Naive thymus-derived CD8-positive, alpha-beta T cell (primary cell): ENCODE measurements at places on chromosomes 1 and 21. TPM values are rescaled to one million over a fixed set of nuclear protein-coding genes. Genes with fewer than 3 reads are reported as not detected.

- peak overlapping the region; percentile 94 for H3K4me3 ChIP-seq
- peak overlapping the region; percentile 98 for H3K27ac ChIP-seq
- no peaks in the 10 kb centered on the region for H3K27me3 ChIP-seq
- peak; percentile 70 for DNase-seq
- H3K4me1 ChIP-seq, result peaks cover 20% of the 10 kb centered on the region
These were observed 725 bp downstream of the MTFR1L start for GRCh38 chr1:25820247-25821111.

DNA sequence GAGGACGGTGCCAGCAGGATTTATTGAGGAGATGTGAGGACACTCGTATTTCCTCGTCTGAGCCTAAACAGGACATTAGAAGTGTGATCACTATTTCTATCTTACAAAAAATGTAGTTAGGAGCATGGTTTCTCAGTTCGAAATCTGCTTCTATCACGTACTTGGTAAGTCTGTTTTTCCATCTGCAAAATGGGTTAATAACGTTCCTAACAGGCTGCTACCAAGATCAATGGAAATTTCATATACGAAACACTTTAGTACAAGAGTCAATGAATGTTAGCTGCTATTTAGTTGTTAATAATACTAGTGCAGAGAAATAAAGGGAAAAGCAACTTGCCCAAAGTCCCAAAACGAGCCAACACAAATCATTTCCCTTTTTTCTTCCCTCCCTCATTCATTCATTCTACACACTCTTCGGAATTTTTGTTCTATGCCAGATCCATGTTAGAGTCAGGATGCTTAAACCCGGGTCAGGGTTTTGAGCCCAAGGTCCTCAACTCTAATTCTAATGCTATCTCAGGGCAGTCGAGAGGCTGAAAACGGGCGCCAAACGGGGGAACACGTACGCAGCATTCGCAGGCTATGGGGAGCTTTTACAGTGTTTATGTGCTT lies 608 bp downstream of the SNRNP40 start:
- H3K27me3 ChIP-seq, result no peaks in the 10 kb centered on the region
- H3K4me3 ChIP-seq, result no peak overlapping the region
- no peak for DNase-seq
- H3K4me1 ChIP-seq, result peaks cover 39% of the 10 kb centered on the region
- H3K36me3 ChIP-seq, result peaks cover 34% of the 10 kb centered on the region
- no peak overlapping the region for H3K27ac ChIP-seq

DNA sequence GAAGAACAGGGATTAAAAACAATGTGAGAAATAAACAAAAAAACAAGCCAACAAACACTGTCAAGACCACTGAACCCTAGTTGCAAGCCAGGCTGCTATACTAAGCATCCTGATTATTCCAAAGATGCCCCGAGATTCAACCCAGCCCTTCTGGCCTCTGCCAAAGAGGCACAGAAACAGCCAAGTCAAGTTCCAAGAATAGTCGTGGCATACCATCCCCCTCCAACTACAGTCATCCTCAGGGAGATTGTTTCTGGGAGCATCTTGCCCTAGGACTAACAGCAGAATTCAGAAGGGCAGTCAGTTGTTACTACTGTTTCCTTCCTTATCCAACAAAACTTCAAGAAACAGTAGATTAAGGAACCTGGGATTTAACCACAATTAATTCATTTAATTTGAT lies 52.3 kb downstream of the ABL2 start:
- no peak for DNase-seq
- no peak overlapping the region for H3K27ac ChIP-seq
- no peaks in the 10 kb centered on the region for H3K27me3 ChIP-seq
- peaks cover 4% of the 10 kb centered on the region for H3K4me1 ChIP-seq

DNA sequence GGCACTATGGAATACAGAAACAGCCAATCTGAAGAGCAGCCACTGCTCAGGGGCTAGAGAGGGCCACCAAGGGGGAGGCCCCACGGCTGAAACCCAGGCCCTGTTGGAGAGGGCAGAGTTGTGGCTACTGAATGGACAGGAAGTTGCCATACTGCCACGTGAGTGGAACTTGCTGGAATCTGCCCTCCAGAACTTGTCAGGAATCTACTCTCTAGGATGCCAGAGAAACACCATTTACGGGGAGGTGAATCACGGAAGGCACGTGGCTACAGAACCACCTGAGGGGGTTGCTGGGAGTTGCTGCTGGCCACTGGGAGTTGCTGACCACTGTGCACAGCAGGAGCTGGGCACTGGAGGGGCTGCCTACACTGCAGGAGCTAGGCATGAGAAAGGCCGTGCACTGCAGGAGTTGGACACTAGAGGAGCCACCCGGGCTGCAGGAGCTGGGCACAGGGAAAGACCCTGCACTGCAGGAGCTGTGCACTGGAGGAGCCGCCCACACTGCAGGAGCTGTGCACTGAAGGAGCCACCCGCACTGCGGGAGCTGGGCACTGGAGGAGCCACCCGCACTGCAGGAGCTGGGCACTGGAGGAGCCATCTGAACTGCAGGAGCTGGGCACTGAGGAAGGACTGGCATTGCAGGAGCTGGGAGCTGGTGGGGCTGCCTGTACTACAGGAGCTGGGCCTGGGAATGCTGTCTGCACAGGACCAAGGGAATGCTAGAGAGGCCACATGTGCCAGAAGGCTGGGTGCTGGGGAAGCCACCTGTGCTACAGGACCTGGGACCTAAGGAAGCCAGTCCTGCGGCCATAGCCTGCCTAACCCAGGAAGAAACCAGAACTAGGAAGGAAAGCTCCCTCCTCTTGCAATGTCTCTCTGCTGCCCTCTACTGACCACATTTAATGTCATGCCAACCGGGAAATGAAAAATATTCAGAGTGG lies 343.4 kb downstream of the MATN1 start:
- no peak overlapping the region for H3K4me3 ChIP-seq
- peaks cover 25% of the 10 kb centered on the region for H3K27me3 ChIP-seq
- H3K36me3 ChIP-seq, result no peaks in the 10 kb centered on the region
- peaks cover 2% of the 10 kb centered on the region for H3K4me1 ChIP-seq

- H3K4me3 ChIP-seq, result peak overlapping the region; percentile 92
- peak; percentile 91 for DNase-seq
- peaks cover 53% of the 10 kb centered on the region for H3K4me1 ChIP-seq
- H3K27ac ChIP-seq, result peak overlapping the region; percentile 97
These were observed 9.3 kb upstream of the MDM4 start for GRCh38 chr1:204506969-204507316.

DNA sequence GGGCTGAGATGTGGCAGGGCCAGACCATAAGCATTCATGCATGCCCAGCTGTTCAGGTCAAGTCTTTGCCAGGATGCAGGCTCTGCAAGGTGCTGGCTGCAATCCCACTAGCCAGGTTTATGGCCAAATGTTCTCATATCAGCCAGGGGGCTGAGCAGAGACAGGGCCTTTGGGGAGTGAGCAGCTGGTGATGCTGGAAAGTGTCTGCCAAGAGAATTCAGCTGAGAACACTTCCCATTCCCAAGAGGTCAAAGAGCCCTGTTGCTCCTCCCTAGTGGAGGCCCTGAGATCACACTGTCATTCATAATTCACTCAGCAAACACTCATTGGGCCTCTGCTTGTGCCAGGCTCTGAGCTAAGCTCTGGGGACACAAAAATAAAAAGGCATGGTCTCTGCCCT lies 150.3 kb downstream of the DMRTA2 start:
- no peak overlapping the region for H3K27ac ChIP-seq
- no peaks in the 10 kb centered on the region for H3K4me1 ChIP-seq
- H3K4me3 ChIP-seq, result no peak overlapping the region
- peaks cover 29% of the 10 kb centered on the region for H3K27me3 ChIP-seq
- no peaks in the 10 kb centered on the region for H3K36me3 ChIP-seq

GRCh38 chr1:44048532-44049215 lies 17.4 kb upstream of the SLC6A9 start:
- no peak overlapping the region for H3K4me3 ChIP-seq
- no peaks in the 10 kb centered on the region for H3K36me3 ChIP-seq
- peaks cover 4% of the 10 kb centered on the region for H3K4me1 ChIP-seq
- H3K27me3 ChIP-seq, result peaks cover 10% of the 10 kb centered on the region
- no peak for DNase-seq
- no peak overlapping the region for H3K27ac ChIP-seq

- H3K27me3 ChIP-seq, result no peaks in the 10 kb centered on the region
- H3K4me3 ChIP-seq, result no peak overlapping the region
- H3K4me1 ChIP-seq, result peaks cover 15% of the 10 kb centered on the region
- H3K27ac ChIP-seq, result peak overlapping the region; percentile 73
- DNase-seq, result no peak
These were observed 7.4 kb downstream of the DOP1B start for GRCh38 chr21:36163750-36164741.

- no peaks in the 10 kb centered on the region for H3K4me1 ChIP-seq
- peaks cover 38% of the 10 kb centered on the region for H3K27me3 ChIP-seq
- H3K36me3 ChIP-seq, result no peaks in the 10 kb centered on the region
- no peak for DNase-seq
These were observed 8.3 kb downstream of the TNNT2 start for GRCh38 chr1:201369209-201369608.

DNA sequence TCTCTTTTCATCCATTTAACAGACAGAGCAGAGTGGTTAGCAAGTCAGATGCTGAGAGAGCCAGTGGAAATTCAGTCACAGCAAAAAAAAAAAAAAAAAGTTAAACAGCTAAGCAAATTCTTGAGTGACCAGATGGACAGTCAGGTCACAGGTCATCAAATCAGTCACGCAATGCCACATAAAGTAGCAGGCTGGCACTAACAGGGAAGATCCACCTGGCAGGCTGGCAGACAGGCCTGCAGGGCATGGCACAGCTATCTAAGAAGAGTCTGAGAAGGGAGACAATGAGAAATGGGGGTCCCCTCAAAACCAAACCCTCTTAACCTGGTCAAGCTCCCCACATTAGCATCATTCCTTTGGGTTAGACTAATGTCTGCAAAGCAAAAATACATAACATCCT lies 371.9 kb downstream of the TTLL7 start:
- H3K4me3 ChIP-seq, result no peak overlapping the region
- no peaks in the 10 kb centered on the region for H3K27me3 ChIP-seq
- H3K4me1 ChIP-seq, result no peaks in the 10 kb centered on the region
- no peak for DNase-seq
- no peak overlapping the region for H3K27ac ChIP-seq

DNA sequence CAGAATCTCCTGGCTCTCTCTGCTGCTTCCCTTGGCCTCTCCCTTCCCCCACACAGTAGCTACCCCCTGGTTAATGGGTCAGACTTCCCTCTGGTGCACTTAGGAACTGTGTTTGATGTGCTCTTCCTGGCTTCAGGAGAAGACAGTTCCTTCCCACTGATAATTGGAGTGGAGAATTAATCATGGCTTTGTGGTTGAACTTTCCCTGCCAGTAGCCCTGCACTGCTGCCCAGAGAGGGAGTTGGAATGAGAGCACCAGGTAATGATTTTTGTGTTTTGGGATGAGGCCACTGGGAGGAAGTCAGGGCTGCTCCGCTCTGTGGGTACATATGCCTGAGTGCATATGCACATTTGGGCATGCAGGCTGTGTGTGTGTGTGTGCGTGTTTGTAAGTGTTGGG lies 39.7 kb upstream of the PADI2 start:
- H3K4me1 ChIP-seq, result no peaks in the 10 kb centered on the region
- no peak overlapping the region for H3K4me3 ChIP-seq
- peaks cover 9% of the 10 kb centered on the region for H3K27me3 ChIP-seq

- peaks cover 23% of the 10 kb centered on the region for H3K36me3 ChIP-seq
- DNase-seq, result no peak
- H3K27me3 ChIP-seq, result peaks cover 33% of the 10 kb centered on the region
- no peak overlapping the region for H3K27ac ChIP-seq
- H3K4me3 ChIP-seq, result no peak overlapping the region
- no peaks in the 10 kb centered on the region for H3K4me1 ChIP-seq
These were observed 29.8 kb upstream of the PADI2 start for GRCh38 chr1:17148950-17149608.

- peaks cover 71% of the 10 kb centered on the region for H3K4me1 ChIP-seq
- H3K36me3 ChIP-seq, result no peaks in the 10 kb centered on the region
- no peak overlapping the region for H3K4me3 ChIP-seq
These were observed 181.8 kb upstream of the EDN2 start for GRCh38 chr1:41665962-41666917.

GRCh38 chr1:60419023-60419422 lies 345.5 kb upstream of the C1orf87 start:
- H3K4me3 ChIP-seq, result no peak overlapping the region
- H3K27me3 ChIP-seq, result no peaks in the 10 kb centered on the region
- H3K4me1 ChIP-seq, result no peaks in the 10 kb centered on the region
- DNase-seq, result no peak
- no peaks in the 10 kb centered on the region for H3K36me3 ChIP-seq
- no peak overlapping the region for H3K27ac ChIP-seq

DNA sequence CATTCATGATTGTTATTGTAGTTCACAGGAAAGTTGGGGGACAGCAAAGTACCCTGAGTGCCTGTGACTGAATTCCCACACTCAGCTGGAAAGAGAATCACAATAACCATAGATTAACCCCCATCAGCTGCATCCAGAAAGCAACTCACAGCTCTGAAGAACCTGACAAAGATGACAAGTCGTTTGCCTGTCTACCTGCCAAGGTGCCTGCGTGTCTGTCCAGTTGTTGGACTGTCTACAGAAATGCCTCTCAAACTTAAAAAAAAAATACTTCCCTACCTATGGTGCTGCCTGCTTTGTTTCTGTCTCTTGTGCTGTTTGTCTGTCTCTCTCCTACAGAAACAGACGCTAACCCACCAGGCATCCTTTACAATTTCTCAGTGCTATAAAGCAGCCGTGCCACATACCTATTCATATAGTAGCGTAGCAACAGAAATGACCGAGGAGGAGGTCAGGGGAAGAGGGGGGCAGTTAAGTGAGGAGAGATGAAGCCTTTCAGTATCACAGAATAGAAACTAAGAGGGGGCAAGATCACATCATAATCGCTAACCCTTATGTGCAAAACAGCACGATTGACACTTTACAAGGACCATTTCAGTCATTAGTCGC lies 154.6 kb upstream of the HMGB4 start:
- H3K4me3 ChIP-seq, result no peak overlapping the region
- no peak for DNase-seq
- peaks cover 47% of the 10 kb centered on the region for H3K27me3 ChIP-seq
- no peak overlapping the region for H3K27ac ChIP-seq
- H3K4me1 ChIP-seq, result no peaks in the 10 kb centered on the region

- H3K36me3 ChIP-seq, result no peaks in the 10 kb centered on the region
- DNase-seq, result no peak
- peaks cover 8% of the 10 kb centered on the region for H3K27me3 ChIP-seq
- no peak overlapping the region for H3K4me3 ChIP-seq
These were observed 10.8 kb downstream of the MTARC1 start for GRCh38 chr1:220797553-220797952.

GRCh38 chr1:8970870-8971337 lies 25.2 kb downstream of the CA6 start:
- peaks cover 44% of the 10 kb centered on the region for H3K4me1 ChIP-seq
- peaks cover 33% of the 10 kb centered on the region for H3K36me3 ChIP-seq
- peak overlapping the region; percentile 97 for H3K27ac ChIP-seq
- peak overlapping the region; percentile 100 for H3K4me3 ChIP-seq
- H3K27me3 ChIP-seq, result no peaks in the 10 kb centered on the region

DNA sequence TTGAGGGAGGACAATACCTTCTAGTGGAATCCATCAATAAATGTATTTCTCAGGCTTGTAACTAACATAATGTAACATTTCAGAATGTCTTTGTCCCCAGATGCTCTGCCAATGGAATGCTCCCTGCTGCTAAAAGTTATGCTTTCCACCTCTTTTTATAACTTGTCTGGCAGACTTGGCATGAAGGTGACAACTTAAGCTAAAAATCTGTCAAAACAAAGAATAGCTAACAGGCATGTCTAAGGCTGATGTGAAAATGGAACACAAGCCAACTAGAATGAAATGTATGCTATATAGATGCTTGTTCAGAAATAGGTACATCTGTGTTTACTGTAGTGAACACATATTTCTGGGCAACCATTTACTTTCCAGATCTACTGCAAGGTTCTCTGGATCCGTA lies 467.9 kb downstream of the MRPL39 start:
- H3K27ac ChIP-seq, result no peak overlapping the region
- H3K36me3 ChIP-seq, result no peaks in the 10 kb centered on the region
- no peak for DNase-seq
- H3K4me3 ChIP-seq, result no peak overlapping the region

PRR9 gene
- total RNA-seq, result not detected

RIIAD1 gene
- not detected for total RNA-seq

BCL2L15 gene
- total RNA-seq, result 1.3 TPM

IFNAR2 gene
- 66.4 TPM for total RNA-seq

GRHL3 gene
- total RNA-seq, result not detected

GSTM1 gene
- total RNA-seq, result 0.38 TPM

SPRR5 gene
- total RNA-seq, result not detected
